ENCODE measurements at places on chromosomes 4 and X.

- DNase-seq: no peak
These were observed 91.3 kb downstream of the PTPN13 start for GRCh38 chr4:86685401-86685800.

DNA sequence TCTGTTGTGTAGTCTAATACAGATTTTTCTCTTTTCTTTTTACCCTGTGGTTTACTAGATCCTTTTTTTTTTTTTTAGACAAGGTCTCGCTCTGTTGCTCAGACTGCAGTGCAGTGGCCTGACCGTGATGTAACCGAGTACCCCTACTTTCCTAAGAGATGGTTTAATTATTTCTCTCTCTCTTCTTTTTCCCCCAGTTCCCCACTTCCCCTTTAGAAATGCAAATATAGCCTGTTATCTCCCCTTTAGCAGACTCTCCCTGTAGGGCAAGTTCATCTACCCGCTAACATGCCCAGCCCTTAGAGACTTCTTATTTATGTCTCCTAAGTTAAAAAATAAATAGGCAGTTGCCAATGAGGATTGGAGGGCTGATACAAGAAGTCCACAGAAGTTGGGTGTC is 4.5 kb downstream of the SNX25 start:
- DNase-seq: no peak

DNA sequence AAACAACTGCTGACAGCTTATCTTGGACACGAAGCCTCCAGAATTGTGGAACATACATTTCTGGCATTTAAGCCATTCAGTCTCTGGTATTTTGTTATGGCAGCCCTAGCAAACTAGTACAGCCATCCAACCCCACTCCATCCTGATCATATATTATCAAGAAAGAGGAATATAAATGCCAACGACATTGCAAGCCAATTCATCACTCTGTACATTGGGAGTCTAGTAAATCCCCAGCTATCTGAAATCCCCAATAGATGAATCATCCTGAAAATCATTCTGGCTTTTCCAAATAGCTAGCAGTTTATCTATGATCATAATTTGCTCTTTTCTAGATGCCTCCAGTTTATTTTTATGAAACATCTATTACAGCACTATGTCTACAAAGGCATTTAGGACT is 41.1 kb downstream of the FRMD7 start:
- DNase-seq: no peak

- no peak for DNase-seq
These were observed 180.1 kb downstream of the RAPGEF2 start for GRCh38 chr4:159282944-159283343.

DNA sequence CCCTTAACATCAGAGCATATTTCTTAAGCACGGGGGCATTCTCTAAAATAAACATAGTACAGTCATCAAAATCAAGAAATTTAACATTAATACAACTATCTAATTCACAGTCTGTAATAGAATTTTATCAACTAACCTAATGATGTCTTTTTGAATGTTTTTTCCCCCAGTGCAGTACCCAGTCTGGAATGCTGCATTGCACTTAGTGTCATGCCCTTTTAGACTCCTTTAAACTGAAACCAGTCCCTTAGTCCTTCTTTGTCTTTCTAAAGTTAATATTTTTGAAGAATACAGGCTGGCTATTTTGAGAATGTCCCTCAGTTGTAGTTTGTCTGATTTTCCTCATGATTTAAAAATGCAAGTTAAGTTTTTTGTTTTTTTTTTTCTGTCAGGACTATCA is 9.5 kb downstream of the ENPEP start:
- DNase-seq: no peak

DNA sequence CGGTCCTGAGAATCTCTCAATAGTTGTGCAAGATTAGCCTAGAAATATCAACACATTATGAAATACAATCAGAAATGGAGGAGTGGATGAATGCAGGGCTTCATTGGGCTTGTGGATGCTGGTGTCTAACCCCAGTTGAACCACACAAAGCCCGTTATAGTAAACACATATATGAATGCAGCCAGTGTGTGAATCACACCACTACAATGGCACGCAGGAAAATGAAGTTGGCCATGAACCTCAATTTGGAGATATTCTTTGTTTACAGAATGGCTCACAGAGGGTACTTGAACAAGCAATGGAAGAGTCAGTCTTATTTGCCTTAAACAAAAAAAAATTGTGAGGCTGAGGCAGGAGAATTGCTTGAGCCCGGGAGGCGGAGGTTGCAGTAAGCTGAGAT is 57.8 kb downstream of the SOD3 start:
- no peak for DNase-seq

- no peak for DNase-seq
These were observed 24.0 kb downstream of the ASB9 start for GRCh38 chrX:15245896-15246295.

- no peak for DNase-seq
These were observed 3.9 kb downstream of the TMEM33 start for GRCh38 chr4:41939016-41939626.

DNA sequence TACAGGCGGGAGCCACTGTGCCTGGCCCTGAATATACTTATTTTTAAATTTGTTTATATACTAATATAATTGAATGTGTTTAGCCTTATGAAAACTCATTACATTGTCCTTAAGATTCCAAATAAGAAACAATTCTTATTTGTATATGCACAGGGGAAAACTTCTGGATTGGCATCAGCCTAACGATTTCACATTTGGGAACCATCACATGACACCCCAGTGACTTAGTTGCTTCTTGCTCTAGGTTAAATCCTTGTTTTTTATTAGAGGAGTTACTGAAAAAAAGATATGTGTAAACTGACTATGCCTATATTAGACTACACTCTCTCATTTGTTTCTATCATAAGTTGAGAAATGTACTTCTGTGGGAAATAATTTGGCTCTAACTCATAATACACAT is 520.2 kb downstream of the SPRY1 start:
- no peak for DNase-seq

DNA sequence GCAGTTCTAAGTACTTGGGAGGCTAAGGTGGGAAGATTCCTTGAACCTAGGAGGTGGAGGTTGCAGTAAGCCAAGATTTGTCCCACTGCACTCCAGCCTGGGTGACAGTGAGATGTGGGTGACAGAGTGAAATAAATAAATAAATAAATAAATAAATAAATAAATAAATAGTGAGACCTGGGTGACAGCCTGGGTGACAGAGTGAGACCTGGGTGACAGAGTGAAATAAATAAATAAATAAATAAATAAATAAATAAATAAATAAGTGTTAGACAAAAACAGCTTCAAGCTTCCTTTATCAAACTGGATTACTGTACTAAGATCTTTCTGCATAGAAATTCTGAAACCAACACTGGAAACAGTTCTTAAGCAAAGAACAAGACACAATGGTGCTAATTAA is 71.8 kb upstream of the BMP2K start:
- no peak for DNase-seq

Data from thoracic aorta (tissue), 2 donors.